Putamen (tissue), 1 donor: ENCODE measurements at places on chromosomes 1 and 21.

GRCh38 chr1:200771625-200772555 is 33.2 kb downstream of the CAMSAP2 start:
- DNase-seq, result no peak

DNA sequence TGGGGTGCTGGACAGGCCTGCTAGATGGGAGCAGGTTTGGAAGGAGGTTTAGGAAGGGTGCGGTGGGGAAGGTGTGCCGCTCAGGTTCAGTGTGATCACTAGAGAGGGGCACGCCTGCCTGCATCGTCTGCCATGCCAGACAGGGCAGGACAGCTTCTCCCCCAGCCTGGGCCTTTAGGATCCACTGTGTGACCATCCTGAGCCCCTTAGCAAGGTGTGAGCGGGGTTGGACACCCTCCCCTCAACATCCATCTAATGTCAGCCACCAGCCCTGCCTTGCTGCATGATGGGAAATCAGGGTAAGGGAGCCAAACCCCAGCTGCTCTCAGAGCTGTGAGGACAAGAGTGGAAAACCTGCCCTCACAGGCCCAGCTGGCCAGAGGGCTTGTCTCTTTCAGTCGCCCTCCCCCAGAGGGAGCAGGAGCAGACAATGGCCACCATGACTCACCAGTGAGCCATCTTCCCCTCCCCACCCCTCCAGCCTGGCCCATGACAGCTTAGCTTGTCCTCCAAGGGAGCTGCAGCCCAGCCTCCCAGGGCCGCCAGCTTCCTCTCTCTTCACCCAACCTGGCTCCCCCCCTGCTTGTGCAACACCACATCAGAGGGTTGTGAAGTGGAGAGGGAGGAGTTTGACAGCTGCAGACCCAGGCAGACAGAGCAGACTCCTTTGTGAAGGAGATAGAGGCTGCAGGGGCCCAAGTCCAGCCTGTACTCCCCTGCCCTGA is 37.0 kb downstream of the NUAK2 start:
- DNase-seq, result peak; percentile 94

GRCh38 chr1:91021686-91022517 is at the start of gene ZNF644:
Gene ZNF644, minus strand, starts transcription at chr1:91022035. Its CDS starts 39,682 bp downstream, at chr1:90982353.
- DNase-seq, result peak; percentile 96

DNA sequence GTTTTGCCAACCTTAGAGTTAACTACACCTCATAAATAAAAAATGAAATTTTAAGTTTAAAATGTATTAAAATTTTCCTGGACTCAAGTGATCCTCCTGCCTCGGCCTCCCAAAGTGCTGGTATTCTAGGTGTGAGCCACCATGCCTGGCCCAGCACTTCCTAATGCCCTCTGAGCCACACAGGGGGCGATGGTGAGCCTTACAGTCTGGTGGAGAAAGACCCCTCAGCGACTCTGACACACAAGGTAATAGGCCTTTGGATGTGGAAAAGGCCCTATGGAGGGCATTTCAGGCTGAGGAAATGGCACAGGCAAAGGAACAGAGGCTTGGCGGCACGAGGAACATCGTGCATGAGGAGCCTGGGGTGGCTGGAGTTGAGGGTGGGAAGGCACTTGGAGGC is 6.7 kb downstream of the CITED4 start:
- no peak for DNase-seq

DNA sequence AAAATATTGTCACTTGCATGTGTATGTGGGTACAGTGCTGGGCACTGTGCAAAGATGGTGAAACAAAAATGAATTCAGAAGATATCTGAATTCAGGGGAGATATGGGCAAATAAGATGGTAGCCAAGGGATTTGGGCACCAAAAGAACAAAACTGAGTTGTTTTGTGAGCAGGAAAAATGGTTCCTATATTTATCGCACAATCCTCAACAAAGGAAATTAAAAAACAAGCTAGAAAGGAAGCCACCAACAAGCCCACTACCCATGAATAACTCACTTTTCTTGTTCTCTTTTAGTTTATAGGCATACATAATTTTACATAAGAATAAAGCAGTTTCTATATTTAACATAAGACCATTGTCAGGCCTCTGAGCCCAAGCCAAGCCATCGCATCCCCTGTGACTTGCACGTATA is 40.7 kb upstream of the VASH2 start:
- DNase-seq, result no peak

- peak; percentile 31 for DNase-seq
These were observed 1.7 kb upstream of the FYB2 start for GRCh38 chr1:56820755-56821461.

DNA sequence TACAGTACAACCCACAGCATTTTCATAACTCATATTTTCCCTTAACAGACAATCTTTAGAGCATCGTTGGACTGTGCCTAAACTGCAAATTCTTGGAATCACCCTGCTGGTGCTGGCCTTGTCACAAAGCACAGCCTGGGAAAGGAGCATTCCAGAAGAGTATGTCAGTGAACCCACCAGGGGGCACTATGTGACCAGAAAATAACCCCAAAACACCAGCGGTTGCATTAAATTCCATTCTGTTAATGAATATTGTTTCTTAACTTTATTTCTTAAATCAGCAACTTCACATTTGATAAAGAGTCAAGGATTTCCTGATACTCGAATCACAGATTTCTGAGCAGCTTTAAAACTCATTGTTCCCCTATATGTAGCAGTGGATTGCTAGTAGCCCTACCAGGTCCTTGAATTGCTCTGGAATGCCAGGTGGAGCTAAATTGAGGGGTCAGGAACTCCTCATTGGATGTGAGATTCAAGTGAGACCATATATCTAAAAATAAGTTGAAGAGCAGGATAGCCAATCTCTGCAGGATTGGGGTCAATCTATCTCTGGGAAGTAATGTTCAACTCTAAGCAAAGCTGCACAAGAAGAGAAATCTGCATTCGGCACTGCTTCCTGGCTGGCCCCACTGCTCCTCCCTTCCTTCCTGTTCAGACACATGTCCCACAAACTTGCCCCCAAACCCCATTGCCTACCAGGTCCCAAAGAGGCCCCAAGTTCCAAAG is 12.7 kb upstream of the RAB4A start:
- peak; percentile 87 for DNase-seq

- peak; percentile 75 for DNase-seq
These were observed 3.1 kb upstream of the SELENON start for GRCh38 chr1:25796811-25797458.

DNA sequence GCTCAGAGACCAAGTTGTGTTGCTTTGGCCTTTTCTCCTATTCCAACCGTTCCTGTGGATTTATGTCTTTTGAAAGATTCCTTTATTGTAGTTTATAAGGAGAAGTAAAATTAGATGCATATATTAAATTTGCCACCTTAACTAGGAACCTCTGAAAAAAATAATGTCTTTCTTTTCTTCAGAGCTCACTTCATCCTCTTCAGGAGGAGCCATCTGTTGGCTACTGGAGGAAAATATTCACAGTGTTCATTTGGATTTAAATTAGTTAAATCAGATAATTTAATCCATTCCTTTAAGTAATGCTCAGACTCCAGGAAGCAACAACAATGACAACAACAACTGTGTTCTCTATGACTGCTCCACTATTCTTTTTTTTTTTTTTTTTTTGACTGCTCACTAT is 164.0 kb downstream of the FASLG start:
- DNase-seq, result no peak

- no peak for DNase-seq
These were observed 143.9 kb downstream of the KAZN start for GRCh38 chr1:14742181-14742980.

- DNase-seq, result no peak
These were observed 38.2 kb downstream of the ZBTB40 start for GRCh38 chr1:22489823-22490222.

DNA sequence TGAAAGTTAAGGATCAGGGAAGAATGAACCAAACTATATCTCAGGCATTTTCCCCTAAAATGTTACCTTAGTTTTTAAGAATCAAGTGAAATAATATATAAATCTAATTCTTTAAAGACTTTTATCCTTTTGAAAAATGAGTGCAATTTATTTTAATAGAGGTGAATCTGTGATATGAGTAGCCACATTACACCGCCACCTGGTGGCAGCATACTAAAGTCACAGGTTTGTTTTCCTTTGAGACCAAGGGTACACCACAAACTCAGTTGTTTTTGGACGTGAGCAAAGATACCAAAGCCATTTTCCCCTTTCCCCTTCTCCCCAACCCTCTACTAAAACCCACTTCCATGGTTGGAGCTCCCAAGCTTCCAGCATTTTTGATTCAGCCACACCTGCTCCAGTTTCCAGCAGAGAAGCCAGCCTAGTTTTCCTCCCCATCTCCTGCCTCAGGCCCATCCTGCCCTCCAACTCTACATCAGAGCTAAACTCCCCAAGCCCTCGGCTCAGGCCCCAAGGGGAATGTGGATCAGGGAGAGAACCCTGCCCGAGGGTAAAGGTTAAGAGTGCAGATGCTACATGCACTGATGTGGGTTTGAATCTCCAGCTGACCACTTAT is 22.9 kb upstream of the LDLRAP1 start:
- DNase-seq, result no peak

- DNase-seq, result no peak
These were observed 55.9 kb downstream of the SIK1 start for GRCh38 chr21:43370888-43371570.

DNA sequence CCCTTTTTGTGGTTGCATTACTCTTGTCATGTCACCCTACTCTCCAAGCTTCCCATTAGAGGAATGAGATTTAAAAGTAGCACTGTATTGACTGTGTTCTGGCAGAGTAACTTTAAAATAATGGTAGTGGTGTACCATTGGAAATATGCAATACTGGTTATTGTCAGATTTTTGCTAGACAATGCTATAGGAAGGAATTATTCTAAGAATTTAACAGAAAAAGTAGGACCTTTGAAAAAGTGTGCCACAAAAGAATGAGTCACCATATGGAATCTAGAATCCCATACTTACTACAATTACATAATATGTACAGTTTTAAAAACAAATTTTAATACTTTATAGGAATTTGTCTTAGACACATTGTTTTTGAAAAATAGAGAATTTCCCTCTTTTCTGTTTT is 13.8 kb downstream of the MIER1 start:
- no peak for DNase-seq

DNA sequence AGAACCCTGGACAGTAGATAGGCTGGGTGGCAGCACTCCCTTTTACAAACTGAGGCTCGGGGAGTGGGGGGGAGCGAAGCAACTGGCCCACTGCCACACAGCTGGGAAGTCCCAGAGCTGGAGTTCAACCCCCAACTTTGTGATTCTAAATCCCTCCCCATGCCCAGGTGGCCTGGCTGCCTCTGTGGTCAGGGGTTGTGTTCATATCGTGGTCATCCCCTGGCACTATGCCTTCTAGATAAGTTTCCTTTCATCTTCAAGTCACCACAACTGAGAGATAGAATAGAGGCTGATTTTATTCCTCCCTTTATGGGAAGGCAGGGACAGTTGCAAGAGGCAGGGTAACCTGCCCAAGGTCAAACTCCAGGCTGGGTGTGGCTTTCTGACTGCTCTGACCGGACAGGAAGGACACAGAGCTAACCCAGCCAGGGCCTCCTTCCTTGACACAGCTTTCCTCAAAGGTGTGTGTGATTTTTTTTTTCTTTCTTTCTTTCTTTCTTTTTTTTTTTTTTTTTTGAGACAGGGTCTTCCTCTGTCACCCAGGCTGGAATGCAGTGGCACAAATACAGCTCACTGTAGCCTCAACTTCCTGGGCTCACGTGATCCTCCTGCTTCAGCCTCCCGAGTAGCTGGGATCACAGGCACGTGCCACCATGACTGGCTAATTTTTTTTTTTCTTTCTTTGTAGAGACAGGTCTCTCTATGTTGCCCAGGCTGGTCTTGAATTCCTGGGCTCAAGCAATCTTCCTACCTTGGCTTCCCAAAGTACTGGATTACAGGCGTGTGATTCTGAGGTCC is 18.4 kb upstream of the TNFRSF1B start:
- DNase-seq, result no peak

DNA sequence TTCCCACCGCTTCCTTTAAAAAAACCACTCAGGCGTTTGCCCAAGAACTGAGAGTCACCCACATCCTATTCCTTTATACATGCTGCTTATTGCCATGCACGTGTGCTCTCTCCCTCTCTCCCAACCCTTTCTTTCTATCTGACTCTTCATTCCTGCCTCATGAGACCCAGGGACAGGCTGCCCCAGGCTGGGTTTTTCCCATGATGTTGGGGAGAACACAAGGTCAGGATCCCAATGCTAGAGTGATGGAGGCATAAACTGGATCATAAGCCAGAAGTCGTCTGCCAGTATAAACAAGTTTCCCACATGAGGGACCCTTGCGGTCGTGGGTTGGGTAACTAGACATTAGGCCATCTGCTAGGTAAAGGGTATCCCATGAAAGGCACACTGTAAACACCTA is 64.9 kb downstream of the CD2 start:
- DNase-seq, result no peak

DNA sequence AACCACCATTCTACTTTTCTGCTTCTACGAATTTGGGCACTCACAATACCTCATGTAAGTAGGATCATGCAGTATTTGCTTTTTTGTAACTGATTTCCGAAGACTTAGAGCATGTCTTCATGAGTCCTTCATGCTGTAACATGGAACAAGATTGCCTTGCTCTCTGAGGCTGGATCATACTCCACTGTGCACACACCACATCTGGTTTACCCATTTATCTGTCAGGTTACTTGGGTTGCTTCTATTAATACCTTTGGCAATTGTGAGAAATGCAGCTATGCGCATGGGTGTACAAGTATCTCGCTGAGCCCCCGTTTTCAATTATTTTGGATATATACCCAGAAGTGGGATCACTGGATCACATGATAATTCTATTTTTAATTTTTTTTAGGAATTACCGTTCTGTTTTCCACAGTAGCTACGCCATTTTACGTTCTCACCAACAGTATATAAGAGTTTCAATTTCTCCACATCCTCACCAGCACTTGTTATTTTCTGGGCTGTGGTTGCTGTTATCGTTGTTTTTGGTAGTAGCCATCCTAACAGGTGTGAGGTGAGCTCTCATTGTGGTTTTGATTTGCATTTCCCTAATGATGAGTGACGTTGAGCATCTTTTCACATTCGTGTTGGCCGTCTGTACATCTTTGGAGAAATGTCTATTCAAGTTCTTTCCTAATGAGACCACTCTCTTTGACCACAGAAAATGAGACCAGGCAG is 10.7 kb upstream of the SLC2A5 start:
- no peak for DNase-seq

GRCh38 chr21:27817902-27818623 is 851.2 kb upstream of the ADAMTS5 start:
- no peak for DNase-seq

GRCh38 chr1:75785320-75785982 is 605 bp upstream of the RABGGTB start:
- no peak for DNase-seq

- no peak for DNase-seq
These were observed 86.9 kb downstream of the STUM start for GRCh38 chr1:226635456-226635941.

GRCh38 chr21:28513428-28513827 is 479.2 kb downstream of the LTN1 start:
- DNase-seq, result no peak
